CD14-positive monocyte (primary cell): ENCODE measurements at places on chromosomes 2 and 18. TPM values are rescaled to one million over a fixed set of nuclear protein-coding genes. Genes with fewer than 3 reads are reported as not detected.

DNA sequence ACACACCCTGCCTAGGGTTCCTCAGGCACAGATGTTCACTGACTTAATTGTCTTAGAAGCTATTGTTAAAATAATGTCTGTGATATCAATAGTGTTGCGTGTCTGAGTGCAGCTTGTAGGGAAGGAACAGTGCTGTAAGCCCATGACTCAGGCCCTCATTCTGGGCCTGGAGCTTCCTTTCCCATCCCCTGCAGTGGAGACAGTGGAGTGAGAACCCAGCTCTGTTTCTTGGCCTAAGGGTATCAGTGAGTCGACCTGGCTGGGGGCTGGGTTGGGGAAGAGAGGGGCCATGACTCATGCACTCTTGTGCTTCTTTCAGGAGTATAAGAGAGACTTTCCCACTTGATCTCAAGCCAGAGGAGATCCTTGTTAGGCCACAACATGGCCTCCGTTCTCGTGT lies 106.8 kb downstream of the HRH4 start:
- DNase-seq, result no peak

Gene B3GNT7
- 0.05 TPM in 1 of 2 replicates, not detected in the other for polyA plus RNA-seq

GRCh38 chr2:190216829-190217228 lies 102.8 kb downstream of the HIBCH start:
- DNase-seq, result no peak

GRCh38 chr2:7191932-7192331 lies 274.7 kb downstream of the RNF144A start:
- no peak for DNase-seq

DNA sequence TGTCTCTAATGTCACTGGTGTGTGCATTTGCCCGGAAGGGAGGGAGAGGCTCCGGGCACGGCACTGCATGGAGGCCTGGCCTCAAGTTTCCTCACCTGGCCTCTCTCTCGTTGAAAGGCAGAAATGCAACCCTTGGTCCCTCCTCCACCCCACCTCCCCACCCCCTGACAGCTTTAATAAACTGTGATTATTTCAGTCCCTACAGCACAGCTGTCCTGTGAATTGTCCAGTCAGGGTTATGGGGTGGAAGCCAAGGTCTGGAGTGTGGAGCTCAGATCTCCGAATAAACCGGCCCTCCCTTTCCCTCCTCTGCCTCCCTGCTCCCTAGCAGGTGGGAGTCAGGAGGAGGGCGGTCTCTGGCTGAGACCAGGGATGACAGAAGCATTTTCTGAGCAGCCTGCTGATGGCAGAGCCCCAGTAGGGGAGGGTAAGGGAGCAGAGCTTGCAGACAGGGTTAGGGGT lies 199.2 kb upstream of the SMAD2 start:
- DNase-seq, result no peak

DNA sequence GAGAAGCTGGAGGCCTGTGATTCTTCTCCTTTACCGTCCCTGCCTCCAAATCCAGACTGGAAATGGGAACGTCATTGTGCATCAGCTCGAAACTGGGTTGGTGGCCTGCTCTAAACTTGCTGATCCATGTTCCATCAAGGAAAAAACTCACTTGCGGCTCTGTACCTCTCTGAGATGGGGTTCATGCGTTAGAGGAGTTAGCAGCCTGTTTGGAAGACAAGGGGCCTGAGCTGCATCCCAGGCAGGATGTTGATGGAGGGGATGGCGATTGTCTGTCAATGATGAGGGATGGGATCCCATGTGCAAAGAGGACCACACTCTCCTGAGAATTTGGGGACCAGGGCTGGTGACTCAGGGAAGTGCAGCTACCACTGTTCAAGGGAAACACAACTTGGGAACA lies 26.0 kb downstream of the TWIST2 start:
- no peak for DNase-seq

DNA sequence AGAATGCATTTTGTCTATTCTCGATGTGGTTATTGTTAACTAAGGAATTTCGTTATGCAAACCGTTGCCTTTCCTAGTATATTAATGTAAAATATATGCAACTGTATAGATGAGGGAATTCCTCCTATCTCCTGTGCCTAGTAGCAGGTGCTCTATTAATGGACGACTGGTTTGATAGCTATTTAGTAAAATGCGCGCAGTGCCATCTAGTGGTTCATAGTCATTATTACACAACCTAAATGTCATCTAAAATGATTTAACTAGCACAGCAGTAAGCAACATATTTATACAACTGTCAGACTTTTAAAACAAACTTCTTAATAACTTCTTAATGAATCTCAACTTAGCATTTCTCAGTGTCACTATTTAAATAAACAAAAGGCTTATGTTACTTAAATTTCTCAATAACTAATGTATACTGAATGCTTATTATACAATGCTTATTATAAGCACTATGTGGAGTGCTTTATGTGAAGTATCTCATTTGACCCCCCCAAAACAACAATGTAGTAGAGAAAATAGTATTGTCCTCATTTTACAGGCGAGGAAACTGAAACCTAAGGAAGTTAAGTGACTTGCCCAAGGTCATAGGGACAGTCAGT lies 77.9 kb downstream of the DTNA start:
- peak; percentile 62 for DNase-seq

Gene ALPP
- not detected for polyA plus RNA-seq

GRCh38 chr2:216873573-216873972 lies 13.7 kb upstream of the TNP1 start:
- DNase-seq, result no peak

Gene PHOSPHO2
- polyA plus RNA-seq, result 0.74 TPM

GRCh38 chr2:112887964-112888749 lies 22.8 kb upstream of the IL37 start:
- DNase-seq, result peak; percentile 78

DNA sequence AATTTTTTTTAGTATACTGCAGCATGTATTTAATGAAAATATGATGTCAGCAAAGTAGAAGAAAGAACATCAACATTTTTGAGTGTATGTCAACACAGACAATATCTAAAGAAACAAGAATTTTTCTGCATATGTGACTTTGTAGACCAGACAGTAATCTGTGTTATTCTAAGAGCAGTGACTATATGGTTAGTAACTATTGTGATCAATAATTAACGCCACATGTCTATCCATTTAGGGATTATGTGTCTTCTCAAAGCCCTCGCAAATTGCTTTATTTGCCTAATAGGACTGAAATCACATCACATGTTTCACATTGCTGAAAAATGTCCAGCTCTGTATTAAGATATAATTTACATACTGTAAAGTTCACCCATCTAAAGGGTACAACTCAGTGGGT lies 107.8 kb downstream of the GFPT1 start:
- DNase-seq, result no peak

Gene DSG2
- polyA plus RNA-seq, result not detected in 2 replicates

- DNase-seq, result no peak
These were observed 41.1 kb downstream of the LIMS1 start for GRCh38 chr2:108575132-108575966.

Gene CRACDL
- 0.28 TPM for polyA plus RNA-seq

Gene SESTD1
- polyA plus RNA-seq, result 25.3 TPM

Gene ABCG5
- polyA plus RNA-seq, result not detected in 2 replicates

- DNase-seq, result no peak
These were observed 39.3 kb upstream of the EDAR start for GRCh38 chr2:109028277-109028676.

DNA sequence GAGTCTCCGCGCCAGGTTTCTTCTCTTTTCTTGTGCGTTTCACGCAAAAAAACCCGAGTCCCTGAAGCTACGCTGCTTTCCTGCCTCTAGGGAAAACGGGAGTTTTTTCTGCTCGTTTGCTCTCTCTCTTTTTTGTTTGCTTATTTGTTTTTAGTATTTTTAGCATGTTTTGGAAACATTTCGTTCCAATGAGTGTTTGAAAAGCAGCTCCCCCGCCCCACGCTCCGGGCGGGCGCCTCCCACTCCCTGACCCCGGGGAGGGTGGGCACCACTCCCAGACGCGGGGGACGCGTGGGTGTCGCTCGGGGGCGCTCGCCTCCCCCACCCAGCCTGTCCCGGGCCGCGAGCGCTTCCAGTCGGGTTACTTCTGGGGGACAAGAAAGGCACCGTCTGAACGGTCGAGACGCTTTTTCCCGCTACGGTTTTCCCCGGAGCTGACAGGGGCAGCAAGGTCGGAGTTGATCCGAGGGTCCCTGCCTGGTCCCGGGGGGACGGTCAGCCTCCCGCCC lies 446 bp upstream of the EFHD1 start:
- DNase-seq, result no peak

Gene HOXD13
- polyA plus RNA-seq, result not detected

GRCh38 chr18:45284851-45285250 lies 330.4 kb upstream of the SLC14A2 start:
- DNase-seq, result no peak

- no peak for DNase-seq
These were observed 33.0 kb downstream of the RHOB start for GRCh38 chr2:20479835-20480234.

GRCh38 chr18:66966171-66966570 lies 362.3 kb upstream of the CDH19 start:
- no peak for DNase-seq

DNA sequence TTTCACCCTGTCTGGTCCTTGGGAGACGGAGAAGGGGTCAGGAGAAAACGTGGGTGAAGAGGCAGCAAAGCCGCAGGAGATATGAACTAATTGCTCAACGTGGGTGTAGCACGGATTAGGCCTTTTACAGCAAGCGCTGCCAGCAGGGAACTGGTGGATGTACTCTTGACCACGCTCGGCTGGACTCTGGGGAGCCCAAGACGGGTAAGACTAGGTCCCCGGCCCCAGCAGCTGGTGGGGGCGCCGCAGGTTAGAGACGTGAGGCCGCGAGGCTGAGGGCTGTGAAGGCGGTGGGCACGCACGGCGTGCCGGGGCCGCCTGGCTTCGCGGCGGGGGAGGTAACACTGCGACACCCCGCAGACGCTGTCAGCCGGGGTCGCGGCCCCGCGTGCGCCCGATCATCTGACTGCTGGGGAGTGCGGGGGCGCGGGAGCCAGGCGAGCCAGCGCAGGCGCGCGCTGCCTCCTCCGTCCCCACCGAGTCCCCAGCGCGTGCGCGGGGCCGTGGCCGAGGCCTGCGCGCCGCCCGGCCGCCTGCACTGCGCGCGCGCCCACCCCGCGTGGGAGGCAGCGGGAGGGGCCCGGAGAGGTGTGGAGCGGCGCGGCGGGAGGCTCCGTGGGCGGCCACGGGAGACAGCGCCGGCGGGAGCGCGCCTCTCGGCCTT lies at the start of gene CLIP4:
Gene CLIP4, plus strand, starts transcription at position 470 of the 664 bp plus-strand sequence. CDS start 5,974 bp downstream, outside the sequence.
- peak; percentile 43 for DNase-seq

- no peak for DNase-seq
These were observed 14.6 kb downstream of the ITM2C start for GRCh38 chr2:230879271-230879882.
